Left colon (tissue), 2 donors: ENCODE measurements at places on chromosomes 3 and 15. TPM values are rescaled to one million over a fixed set of nuclear protein-coding genes. Genes with fewer than 3 reads are reported as not detected.

DNA sequence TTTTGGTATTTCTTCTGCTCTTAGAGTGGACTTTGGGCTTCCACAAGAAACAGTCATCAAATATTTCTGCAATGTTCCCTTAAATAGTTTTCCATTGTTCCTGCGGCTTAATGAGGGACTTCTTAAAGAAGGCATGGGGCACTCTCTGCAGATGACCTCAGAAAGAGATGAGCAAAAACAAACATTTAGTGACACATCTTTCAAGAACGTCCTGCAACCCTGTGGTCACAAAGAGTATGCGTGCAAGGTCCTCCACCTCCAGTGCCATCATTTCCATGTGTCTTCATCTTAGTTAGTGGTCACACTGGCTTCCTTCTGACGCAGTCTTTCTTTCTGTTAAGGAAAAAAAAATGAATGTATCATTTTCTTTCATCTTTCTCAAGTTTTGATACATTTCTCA lies 56.2 kb downstream of the GREM1 start:
- no peak for DNase-seq

DNA sequence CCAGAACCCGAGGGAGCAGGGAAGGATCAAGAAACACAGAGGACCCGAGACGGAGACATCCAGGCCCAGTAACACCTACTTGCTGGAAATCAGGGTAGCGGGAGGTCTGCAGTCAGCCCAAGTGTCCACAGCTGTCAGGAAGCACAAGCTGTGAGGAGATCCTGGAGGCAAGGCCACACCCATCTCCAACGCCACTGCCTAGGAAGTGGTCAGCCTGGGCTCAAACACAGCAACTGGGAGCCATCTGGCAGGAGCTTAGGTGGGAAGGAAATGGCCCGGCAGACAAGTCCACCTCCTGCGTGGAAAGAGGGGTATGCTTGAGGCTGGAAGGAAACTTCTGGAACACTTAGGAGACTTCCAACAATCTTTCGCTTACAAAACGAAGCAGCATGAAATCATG lies 407.1 kb downstream of the VPS13C start:
- peak; percentile 15 for DNase-seq

DNA sequence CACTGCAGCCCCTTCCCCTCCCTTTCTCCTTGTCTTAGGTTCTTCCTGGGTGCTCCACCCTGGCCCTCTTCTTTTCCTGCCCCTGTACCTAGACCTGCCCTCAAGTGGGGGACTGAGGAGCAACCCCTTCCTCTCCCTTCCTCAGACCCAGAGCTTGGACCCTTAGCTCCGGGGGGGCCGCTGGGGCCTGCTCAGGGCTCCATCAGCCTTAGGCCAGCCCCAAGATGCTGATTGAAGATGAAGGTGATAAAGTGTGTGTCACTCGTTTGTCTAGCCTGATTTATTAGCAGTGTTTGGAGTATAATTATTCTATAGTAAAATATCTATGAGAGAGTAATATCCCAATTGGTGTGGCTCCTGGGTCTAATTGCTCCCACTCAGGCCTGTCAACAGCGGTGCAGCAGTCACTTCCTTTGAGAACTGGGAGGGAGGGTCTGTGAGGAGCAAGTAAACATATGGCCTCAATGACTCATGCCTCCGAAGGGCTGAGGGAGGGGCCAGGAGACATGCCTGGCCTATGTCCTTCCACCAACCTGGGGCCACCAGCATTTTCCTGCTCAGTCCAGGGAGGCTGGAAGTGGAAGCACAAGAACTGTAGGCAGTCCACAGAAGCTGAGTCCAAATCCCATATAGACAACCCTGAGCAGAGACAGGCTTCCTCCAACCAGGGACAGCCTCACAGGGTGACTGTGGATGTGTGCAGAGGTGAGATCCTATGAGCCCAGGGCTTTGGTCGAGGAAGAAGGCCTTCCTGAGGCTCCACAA lies 123.2 kb downstream of the DNAJB8 start:
- peak; percentile 40 for DNase-seq

GRCh38 chr3:173936316-173936715 lies 538.8 kb downstream of the NLGN1 start:
- no peak for DNase-seq

GRCh38 chr3:72257738-72258137 lies 472.8 kb upstream of the PROK2 start:
- no peak for DNase-seq

DNA sequence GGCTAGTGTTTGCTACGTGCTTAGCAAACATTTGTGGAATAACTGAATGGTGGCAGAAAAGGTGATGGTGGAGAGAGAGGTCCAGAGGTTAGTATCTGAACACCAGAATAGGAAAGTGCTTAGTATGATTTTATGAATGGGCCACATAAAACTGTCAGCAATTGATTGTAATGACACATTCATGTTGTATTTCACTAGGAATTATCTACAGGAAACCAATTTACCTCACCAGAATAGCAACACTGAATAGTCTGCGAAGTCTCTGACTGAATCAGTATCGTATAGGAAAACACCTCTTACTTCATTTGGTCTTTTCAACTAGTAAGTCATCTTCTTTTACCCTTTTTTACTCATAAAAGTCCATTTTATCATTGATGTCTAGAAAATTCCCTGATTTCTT lies 8.2 kb upstream of the ATP11B start:
- DNase-seq: no peak

DNA sequence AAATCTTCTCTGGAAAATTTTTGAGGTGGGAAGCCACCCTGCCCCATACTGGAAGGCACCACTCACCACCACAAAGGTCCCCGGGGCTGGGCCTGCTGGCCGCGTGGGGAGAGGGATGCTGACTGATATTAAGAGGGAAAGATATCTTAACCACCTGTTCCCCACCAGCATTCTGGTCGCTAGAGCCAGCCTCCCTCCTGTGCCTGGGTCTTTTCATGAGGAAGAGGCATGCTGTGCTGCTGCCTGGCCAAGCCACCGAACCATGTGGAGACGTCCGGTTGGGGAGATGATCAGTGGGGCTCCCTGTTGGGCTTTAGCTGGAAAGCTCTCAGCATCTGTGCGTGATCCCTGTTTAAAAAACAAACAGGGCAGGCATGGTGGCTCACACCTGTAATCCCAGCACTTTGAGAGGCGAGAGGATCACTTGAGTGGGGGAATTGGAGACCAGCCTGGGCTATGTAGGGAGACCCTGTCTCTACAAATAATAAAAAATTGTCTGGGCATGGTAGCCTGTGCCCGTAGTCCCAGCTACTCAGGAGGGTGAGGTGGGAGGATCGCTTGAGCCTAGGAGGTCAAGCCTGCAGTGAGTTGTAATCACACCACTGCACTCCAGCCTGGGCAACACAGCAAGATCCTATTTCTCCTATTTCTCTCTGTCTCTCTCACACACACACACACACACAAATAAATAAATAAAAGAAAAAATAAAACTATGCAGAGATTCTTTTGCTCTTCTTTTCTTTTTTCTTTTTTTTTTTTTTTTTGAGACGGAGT lies 1.0 kb downstream of the KLHL18 start:
- no peak for DNase-seq

DNA sequence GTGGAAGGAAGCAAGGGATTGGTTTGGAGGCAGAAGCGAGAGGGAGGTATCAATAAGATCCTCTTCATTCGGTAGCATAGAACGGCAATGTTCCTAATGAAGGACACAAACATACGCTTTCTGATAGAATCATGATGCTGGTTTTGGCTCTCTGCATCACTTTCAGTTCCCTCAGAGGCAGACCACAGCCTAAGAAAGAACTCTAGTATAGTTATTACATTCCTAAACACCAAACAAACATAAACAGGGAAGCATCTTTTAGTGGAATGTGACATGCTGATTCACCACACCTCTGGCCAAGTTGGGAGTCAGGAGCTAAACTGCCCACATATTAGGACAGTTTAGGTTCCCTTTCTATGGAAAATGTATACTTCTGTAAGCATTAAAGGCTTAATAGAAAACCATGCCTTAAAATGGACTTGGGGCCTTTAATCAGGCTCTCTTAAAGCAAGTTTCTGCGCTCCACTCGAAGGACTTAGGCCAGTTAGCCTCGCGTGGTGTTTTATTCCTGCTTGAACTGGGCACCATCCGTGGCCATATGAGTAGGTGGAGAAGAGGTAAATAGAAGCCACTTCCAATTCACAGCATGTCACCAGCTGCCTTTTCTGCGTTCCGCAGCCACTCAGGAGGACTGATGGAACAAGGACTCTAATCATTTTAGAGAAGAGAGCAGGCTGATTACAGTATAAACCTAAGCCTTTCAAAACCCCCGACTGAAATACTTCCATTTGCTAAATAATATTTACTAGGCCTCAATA lies 53.7 kb downstream of the CD47 start:
- no peak for DNase-seq

Gene EEFSEC
- total RNA-seq: 10.5 TPM

Gene KBTBD13
- 0.08 TPM for total RNA-seq
